Activated CD4-positive, alpha-beta T cell treated with anti-CD3 and anti-CD28 coated beads for 48 hours (primary cell): ENCODE measurements at places on chromosomes 1 and 21.

GRCh38 chr1:233005703-233006102 is 55.3 kb downstream of the NTPCR start:
- no peak for DNase-seq

DNA sequence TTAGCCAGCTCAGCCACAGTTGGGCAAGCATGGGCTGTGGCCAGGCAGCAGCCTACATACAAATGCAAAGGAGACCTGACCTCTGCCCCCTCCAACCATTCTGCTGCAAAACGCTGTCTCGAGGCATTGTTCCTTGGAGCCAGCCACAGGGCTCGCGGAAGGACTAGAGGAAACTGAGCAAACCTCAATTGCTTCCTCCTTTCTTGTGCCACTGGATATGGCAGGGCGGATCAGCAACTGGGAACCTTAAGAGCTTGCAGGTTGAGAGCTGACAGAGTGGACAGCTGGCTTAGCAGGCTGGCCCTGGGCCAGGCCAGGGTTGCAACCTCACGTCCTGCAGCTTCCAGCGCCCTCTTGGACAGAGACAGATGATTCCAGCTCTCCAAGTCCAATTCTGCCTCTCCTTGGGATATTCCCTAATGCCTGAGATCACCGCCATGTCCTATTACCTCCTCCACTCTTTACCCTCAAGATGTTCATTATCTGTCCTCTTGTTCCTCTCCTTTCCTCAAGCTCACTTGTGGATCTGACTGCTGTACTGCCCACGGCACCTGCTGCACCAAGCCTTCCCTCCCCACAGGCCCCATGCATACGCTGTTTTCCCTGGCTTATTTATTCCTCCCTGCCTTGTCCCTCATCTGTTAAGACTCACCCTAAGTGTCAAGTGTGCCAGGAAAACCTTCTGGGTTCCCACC is 67.5 kb downstream of the SDC3 start:
- no peak for DNase-seq

GRCh38 chr1:180530501-180530900 is 28.1 kb upstream of the ACBD6 start:
- no peak for DNase-seq

DNA sequence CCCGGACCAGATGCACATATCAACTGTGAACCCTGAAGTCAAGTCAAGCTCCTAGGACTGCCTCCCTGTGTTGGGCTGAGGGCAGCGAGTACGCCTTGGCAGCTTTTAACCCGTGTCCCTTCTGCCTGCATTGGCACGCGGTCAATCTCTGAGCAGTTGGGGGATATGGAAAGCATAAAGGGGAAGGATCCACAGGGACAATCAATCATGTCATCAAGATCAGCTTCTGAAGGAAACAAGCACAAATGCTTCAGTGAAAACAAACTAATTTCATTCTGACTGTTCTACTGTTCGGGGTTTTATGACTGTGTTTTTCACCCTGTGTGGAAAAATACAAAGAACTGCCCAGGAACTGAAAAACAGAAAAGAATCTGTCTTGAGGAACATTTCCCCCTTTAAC is 106.2 kb downstream of the RUNX1 start:
- DNase-seq: no peak

- DNase-seq: no peak
These were observed 158.6 kb upstream of the AJAP1 start for GRCh38 chr1:4495809-4496208.

DNA sequence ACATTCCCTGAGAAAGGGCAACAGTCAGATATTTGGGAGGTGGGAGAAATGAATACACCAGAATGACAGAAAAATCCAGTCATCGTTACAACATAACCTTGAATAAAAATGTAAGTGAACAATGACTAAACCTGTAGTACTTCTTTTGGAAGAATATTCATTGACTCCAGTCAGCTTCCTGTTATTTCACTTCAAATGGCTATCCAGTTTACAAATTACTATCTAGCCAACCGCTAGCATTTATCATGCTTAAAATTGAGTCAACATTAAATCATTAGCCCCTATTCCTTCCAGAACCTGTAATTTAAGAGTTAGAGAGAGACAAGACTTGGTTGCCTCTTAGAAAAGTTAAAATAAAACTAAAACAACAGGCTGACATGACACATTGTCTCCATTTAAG is 33.6 kb downstream of the WLS start:
- no peak for DNase-seq
